Dermis microvascular lymphatic vessel endothelial cell (primary cell): ENCODE measurements at places on chromosomes 6 and 20.

DNA sequence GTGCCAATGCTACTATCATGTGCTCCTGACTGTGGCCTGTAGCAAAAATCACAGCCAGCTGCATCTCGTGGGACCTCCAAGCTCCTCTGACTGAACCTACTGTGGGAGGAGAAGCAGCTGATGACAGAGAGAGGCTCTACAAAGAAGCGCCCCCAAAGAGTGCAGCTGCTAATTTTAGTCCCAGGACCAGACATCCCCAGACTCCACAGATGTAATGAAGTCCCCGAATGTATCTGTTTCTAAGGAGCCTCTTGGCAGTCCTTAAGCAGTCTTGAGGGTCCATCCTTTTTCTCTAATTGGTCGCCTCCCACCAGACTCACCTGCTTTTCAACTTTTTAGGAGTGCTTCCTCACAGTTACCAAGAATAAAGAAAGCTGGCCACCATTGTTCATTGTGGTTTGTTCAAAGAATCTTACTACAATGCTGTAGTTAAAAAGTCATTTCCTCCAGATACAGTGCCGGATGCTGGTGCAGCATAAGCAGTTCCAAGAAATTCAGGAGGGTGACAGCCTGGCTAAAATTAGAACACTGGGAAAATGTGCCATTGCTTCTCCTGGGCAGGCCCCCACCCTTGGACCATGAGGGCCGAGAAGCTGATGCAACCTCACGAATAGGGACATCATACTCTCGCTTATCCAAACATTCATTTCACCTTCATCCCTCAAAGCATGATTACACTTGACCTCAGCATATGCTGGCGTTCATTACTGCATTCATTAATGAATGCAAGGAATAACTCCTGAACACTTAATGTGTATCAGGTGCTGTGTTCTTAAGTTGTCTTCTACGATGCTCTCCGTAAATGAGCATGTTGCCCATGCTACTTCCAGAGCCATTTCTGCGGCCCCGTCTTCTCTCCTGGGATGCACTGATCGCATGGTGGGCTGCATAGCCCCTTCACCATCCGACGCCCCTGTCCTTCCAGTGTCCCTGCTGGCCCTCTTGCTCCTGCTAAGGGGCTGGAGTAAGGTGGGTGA lies 66.4 kb downstream of the LY86 start:
- DNase-seq, result no peak

DNA sequence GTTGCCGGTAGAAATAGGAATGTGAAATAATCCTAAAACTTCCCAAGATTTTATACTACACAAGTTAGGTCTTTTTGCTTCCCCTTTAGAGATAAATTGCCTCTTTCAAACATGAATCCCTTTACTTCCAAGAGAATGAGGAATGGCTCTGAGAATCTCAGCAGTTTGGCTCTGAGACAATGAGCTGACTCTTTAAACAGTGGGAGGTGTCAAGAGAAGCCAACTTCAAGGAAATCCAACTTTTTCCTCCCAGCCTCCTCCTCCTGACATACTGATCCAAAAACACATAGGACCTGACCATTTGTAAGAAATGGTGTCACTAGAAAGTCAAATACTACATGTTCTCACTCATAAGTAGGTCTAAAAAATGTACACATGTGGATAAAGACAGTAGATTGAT lies 154.2 kb downstream of the ALDH8A1 start:
- no peak for DNase-seq

- no peak for DNase-seq
Measured at GRCh38 chr6:11853678-11854407, 75.2 kb upstream of the ADTRP start.

DNA sequence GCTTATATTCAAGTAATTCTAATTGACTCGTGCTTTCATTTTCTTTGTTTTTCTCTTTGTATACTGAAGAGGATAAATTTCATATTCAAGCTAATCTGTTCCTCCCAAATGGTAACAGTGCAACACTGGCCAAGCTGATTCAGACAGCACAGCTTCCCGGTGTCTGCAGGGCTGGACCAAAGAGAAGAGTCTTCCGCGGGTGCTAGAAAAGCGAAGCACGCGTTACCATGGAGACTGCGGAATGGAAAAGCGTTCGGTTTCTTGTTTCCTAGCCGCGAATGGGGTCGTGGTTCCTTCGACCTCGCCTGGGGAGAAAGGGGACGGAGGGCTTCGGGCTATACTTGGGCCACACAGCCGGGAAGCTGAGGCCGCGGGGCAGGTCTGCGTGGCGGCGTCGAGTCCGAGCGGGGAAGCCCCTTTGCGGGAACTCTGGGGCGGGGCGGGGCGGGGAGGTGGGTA lies 6.2 kb upstream of the ZNF311 start:
- peak; percentile 6 for DNase-seq

DNA sequence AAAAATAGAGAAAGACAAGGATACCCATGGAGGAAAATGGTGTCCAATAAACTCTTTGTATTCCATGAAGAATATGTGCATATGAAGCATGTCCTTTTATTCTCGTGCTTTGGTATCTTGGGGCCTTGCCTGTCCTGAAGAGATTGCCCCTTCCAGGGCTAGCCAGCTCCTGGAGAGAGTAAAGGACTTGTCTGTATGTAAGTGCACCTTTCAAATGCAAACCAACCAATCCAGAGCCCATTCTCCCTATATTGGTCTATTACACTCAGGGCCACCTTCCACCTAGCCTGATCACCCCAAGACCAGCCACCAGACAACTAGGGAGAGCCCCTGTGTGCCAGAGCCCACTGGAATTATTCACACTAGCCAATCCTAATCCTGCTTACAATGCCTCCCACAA lies 221.6 kb downstream of the CD83 start:
- DNase-seq, result no peak

GRCh38 chr6:56570413-56571359 lies 72.0 kb downstream of the DST start:
- DNase-seq, result peak; percentile 38

DNA sequence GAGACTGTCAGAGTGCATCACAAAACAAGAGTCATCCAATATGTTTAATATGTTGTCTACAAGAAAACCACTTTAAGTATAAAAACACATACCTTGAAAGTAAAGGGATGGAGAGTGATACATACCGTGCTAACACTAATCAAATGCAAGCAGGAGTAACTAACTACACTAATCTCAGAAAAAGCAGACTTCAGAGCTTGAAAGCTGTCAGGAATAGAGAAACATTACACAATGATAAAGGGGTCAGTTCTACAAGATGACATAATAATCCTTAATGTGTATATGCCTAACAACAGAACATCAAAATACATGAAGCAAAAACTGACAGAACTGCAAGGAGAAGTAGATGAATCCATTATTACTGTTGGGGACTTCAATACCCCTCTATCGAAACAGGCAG lies 59.7 kb upstream of the SMIM29 start:
- no peak for DNase-seq

GRCh38 chr6:24997231-24997630 lies 61.5 kb upstream of the RIPOR2 start:
- no peak for DNase-seq

DNA sequence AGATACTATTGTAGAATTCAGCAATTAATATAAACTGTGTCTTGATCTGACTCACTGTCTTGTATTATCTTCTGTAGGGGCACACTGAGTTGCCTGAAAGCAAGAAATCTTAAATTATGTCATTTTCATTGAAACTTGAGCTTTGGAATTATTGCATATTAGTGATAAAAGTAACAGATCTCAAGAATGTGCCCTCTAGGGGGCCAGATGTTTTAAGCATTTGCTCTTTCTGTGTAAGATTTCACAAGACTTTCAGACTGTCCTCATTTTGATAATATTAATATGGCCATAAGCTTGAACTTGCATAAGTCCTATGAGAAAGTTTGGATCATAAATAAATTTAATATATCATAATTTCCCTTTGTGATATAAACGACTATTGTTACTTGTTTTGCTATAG lies 55.5 kb upstream of the MYO6 start:
- no peak for DNase-seq

GRCh38 chr20:23007886-23008655 lies 27.0 kb upstream of the SSTR4 start:
- no peak for DNase-seq

DNA sequence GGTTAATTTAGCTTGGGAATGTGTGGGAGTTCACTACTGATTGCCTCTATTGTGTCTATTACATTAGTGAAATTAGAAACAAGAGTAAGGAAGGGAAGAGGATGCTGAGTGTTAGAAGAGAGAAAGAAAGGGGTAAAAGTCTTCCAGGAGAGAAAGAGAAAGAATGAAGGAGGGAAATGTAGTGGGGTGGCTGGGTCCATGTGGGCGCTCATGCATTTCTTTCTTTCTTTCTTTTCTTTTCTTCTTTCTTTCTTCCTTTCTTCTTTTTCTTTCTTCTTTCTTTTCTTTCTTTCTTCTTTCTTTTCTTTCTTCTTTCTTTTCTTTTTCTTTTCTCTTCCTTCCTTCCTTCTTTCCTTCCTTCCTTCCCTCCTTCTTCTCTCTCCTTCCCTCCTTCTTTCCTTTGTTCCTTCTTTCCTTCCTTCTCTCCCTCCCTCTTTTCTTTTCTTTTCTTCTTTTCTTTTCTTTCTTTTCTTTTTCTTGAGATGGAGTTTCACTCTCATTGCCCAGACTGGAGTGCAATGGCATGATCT lies 16.2 kb upstream of the SALL4 start:
- DNase-seq, result no peak

GRCh38 chr20:49792611-49793010 lies 20.0 kb upstream of the SLC9A8 start:
- no peak for DNase-seq

GRCh38 chr6:113004470-113005270 lies 657.5 kb downstream of the RFPL4B start:
- no peak for DNase-seq

DNA sequence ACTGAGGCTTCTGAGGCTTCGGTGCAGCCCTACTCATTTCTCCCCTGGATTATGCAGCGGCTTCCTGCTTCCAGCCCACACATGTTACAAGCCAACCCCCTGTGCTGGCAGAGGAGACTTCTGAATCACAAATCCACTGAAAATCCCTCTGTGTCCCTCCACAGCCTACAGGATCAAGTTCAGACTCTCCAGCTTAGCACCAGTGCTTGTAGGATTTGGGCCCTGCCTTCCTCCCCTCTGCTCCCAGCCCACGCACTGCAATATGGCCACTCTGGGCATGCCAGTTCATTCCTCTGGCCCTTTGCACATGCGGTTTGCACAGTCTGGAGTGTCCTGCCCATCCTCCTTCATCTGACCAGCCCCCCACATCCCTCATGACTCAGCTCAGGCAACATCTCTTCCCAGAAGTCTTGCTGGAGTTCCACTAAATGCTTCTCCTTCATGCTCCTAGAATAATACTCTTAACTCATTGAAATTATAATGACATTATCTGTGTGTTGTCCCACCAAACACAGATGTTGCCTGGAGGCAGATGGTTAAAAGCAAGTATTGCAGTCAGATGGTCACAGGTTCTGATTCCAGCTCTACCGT lies 15.9 kb upstream of the MDGA1 start:
- DNase-seq, result no peak

DNA sequence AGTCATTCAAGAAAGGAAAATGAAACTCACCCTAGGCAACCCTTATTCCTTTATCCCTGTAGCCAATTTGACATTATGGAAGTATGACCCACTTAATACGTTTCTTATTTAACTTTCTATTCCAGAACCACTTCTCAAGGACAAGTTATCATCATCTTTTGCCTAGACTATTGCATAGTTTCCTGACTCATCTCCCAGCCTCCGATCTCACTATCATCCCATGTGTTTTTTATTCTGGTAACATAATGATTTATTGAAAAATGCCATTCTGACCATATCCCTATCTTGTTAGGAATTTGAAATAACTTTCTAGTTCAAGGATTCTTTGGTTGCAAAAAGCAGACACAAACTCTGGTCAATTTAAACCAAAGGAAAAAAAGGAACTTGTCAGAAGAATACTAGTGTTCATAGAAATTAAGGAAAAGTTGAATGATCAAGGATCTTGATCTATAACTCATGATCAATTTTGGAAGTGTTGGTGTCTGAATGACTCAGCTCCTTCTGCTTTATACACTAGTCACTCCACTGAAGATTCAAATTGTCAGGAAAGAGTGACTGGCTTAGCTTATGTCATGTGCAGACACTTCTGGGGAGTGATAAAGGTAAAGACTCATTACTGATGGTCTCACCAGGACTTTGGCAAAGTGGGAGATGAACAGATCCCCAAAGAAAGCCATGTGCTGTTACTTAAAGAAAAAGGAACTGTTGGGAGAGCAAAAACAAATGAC lies 8.5 kb upstream of the TINAG start:
- DNase-seq, result no peak

- no peak for DNase-seq
Measured at GRCh38 chr6:46160102-46160501, 10.7 kb downstream of the ENPP5 start.

GRCh38 chr20:823574-823902 lies 10.0 kb upstream of the FAM110A start:
- no peak for DNase-seq
